ENCODE measurements at places on chromosomes 3 and 15.

GRCh38 chr3:64571982-64572381 is 115.8 kb downstream of the ADAMTS9 start:
- DNase-seq, result no peak

GRCh38 chr3:123880998-123881561 is 3.1 kb downstream of the MYLK start:
- no peak for DNase-seq

GRCh38 chr3:12472000-12472610 is 12.2 kb upstream of the TSEN2 start:
- DNase-seq, result no peak

DNA sequence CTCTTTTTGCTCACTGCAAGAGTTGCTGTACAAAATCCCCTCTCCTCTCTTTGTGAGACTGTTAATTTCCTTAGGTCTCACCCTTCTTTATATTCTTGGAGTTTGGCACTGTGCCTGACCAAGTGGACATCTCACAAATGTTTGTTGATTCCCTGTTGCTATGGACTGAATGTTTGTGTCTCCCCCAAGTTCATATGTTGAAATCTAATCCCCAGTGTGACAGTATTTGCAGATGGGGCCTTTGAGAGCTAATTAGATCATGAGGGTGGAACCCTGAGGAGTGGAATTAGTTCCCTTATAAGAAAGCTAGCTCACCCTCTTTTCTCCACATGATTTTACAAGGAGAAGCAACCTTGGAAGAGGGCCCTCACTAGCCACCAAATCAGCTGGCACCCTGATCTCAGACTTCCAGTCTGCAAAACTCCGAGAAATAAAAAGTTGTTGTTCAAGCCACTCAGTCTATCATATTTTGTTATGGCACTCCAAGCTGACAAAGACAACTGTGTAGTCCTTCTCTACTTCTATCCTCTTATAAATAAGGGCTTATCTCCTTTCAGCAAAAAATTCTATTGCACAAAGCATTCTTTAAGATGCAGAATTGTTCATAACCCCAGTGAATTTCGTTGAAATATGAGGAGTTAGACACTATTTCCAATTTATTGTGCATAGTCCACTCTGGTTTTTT is 65.5 kb upstream of the NPHP3 start:
- no peak for DNase-seq

GRCh38 chr3:134693804-134694203 is 43.0 kb upstream of the KY start:
- DNase-seq, result no peak

GRCh38 chr3:59388555-59389270 is 338.9 kb upstream of the CFAP20DC start:
- DNase-seq, result no peak

- DNase-seq, result no peak
Measured at GRCh38 chr3:156240642-156241041, 120.3 kb downstream of the KCNAB1 start.

GRCh38 chr3:9345041-9345440 is 17.8 kb upstream of the THUMPD3 start:
- no peak for DNase-seq

- DNase-seq, result no peak
Measured at GRCh38 chr3:148938936-148939335, 52.4 kb upstream of the GYG1 start.

DNA sequence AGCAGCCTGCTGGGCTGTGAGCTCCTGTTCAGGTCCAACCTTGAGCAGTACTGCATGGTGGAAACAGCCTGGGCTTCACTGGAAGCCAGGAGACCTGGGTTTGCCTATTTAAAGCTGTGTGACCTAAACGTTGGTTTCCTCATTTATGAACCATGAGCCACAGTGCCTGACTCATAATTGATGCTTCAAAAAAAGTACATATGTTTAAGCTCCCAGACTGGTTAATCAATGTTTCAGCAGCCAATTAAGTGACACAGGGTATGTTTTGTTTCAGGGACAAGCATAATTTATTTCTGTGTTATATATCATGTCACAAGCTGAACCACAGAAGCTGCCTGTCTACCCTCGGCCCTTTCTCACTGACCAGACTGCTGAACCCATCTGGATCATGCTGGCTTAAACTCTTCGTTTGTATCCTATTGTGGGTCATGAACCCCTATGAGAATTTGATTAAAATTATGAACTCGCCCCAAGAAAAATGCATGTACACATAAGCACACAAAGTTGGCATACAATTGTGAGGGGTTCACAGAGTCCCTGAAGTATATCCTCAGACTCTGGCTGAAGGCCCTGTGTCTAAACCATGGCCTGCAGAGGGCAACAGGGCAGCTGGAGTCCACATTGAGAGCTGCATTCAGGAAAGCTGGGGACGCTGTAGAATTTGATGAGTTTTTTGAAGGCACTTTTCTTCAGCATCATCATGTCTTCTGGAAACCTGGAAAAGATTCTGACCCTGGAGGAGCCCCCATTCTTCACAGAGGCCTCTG is 23.7 kb downstream of the HDC start:
- no peak for DNase-seq

DNA sequence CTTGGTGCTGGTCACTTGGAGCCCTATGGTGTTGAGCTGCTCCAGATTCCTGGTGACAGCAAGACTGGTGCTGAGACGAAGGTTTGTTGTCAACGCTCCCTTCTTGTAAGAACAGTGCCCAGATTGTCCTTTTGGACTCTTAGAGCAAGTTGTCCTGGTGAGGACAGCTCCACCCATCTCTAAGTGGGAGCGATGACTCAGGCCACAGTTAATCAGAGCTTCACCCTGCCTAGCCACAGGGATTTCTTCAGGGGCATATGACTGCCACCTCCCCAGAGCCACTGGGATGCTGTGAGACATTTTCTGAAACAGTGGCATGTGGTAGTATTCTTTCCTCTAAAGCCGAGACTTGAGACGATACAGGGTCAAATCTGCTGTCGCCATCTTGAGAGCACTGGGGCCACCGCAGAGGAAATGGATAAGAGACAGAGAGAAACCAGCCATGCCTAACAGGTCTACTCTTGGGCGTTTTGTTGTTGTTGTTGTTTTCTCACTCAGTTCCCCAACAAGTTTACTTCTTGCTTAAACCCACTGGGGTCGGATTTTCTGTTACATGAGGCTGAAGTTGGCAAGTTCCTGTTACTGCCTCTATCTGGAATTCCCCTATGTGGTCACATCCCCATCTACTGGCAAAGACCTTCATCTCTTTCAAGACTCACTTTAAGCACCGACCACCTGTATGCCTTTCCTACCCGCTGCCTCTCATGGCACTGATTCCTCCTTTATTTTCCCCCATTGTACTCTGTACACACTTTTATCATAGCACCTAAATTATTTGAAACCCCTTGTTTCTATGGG is 16.0 kb upstream of the PCOLCE2 start:
- no peak for DNase-seq

GRCh38 chr3:168250415-168250861 is 154.7 kb upstream of the GOLIM4 start:
- no peak for DNase-seq

DNA sequence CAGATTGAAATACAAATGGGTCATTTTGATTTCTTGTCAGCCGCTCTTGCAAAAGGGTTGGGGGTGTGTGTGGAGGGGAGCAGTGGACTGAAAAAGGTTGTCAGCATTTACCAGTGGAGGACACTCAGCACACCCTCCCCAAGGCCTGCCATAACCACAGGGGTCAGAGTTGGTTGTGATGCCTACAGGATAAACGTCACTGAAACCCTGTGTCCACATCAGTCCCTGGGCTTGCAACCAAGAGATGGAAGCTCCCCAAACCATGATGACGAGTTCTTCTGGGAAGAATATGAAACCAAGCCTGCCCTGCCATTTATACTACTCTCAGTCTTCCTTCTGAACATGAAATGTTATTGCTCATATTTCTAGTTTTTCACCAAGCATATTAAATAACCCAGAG is 54.0 kb upstream of the UMPS start:
- no peak for DNase-seq

DNA sequence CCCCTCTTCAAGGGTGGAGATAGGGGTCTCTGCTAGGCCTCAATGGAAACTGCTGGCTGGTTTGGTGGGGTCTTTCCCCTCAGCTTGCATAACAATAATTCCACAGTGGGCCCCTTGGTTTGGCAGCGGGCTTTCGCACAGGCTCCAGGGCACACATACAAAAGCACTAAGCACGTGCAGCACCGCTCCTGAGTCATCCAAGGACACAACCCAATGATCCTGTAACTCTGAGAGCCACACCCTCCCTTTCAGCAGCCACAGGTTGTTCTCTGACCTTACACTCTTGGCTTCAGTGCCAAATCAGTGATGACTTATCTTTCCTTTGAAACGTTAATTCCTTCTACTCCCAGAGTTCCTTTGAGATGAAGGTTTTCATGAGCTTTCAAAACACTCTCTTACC is 41.7 kb downstream of the DAPK2 start:
- DNase-seq, result no peak

DNA sequence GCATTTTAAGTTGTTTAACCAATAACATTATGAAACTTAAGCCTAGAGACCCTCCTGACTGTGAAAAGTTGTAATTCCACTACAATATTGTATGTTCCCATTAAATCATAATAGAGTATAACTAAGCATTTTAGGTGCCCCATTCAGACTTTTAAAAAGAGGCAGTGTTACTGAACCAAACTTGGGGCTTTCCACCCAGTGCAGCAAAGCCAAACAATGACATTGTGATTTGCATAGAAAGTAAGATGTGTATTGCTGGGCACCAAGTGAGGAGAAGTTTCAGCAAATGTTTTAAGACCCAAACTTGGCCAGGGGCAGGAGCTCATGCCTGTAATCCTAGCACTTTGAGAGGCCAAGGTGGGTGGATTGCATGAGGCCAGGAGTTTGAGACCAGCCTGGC is 706.2 kb downstream of the GRM7 start:
- DNase-seq, result no peak

- no peak for DNase-seq
Measured at GRCh38 chr3:27521872-27522265, 37.7 kb upstream of the SLC4A7 start.

- no peak for DNase-seq
Measured at GRCh38 chr15:73134196-73134595, 81.9 kb downstream of the NEO1 start.

DNA sequence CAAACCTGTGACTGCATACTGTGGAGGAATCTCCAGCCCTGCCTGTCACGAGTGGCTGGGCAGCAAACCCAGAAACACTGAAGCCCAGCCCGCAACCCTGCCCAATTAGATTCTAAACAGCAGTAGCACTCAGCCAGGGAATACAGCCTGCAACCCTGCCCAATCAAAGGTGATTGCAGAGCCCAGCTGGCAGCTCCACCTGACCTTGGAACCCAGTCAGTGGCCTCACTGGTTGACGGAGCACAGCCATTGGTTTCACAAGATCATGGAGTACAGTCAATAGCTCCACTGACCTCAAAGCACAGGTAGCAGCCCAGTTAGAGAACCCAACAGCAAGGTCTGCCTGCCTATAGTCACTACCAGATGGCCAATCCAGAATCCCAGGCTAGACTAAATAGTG is 35.2 kb upstream of the MYLK start:
- no peak for DNase-seq

- DNase-seq, result no peak
Measured at GRCh38 chr3:126431103-126431534, 36.4 kb downstream of the CFAP100 start.

GRCh38 chr15:100189319-100189718 is 152.5 kb downstream of the ADAMTS17 start:
- no peak for DNase-seq

DNA sequence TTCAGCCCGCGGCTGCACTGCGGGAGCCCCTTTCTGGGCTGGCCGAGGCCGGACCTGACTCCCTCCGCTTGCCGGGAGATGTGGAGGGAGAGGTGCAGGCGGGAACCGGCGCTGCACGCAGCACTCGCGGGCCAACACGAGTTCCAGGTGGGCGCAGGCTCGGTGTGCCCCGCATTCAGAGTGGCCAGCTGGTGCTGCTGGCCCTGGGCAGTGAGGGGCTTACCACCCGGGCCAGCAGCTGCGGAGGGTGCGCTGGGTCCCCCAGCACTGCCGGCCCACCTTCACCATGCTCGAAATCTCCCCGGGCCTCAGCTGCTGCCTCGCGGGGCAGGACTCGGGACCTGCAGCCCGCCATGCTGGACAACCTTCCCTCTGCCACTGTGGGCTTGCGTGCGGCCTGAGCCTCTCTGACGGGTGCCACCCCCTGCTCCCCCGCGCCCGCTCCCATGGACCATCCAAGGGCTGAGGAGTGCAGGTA is 733.5 kb upstream of the CCDC54 start:
- DNase-seq, result no peak

GRCh38 chr15:50496692-50497091 is 49.8 kb downstream of the USP50 start:
- DNase-seq, result no peak

GRCh38 chr15:76776480-76776879 is 128.7 kb downstream of the SCAPER start:
- DNase-seq, result no peak

DNA sequence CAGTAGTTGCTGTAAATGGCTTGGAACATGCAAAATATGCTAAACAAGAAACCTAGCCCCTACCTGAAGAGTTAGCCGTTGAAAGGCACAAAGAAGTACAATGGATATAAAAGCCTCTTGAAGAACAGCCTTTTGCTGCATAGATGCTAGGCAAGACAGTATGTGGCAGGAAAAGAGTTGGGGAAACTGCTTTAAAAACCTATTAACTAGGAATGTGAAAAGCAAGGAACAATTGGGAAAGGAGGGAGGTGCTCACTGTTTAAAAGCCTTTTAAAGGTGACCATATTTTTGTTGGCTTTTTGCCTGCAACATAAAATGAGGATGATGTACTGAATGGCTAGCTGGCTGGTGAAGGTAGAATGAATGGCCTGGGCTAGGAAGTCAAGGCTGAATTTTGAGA is 24.5 kb upstream of the SOX2 start:
- DNase-seq, result no peak

DNA sequence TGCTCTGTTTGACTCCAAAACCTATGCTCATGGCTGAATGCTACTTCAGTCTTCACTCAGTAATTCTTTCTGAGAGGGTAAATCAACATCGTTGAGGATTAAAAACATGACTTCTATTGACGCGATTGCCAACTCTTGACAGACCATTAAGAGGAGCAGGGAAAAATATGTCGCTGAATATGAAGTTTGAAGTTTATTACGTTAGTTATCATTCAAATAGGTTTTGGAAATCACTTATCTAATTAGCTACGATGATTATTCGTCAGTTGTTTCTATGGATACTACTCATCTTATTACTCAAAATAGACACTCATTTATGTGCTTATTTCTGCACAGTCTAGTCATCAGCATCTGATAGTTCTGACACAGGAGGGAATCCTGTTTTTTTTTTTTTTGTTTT is 279.2 kb upstream of the TBL1XR1 start:
- DNase-seq, result no peak

GRCh38 chr15:43776718-43777266 is at the start of gene ELL3:
Gene ELL3, minus strand, starts transcription at chr15:43776966. Its CDS starts 65 bp downstream, at chr15:43776901.
- peak; percentile 57 for DNase-seq

GRCh38 chr15:43210172-43210745 is 10.6 kb downstream of the EPB42 start:
- no peak for DNase-seq

GRCh38 chr15:72037321-72037720 is 80.6 kb downstream of the MYO9A start:
- no peak for DNase-seq

All from amygdala (tissue), 56 donors.